ENCODE measurements at places on chromosomes 6 and 20. TPM values are rescaled to one million over a fixed set of nuclear protein-coding genes. Genes with fewer than 3 reads are reported as not detected.

GRCh38 chr6:27757307-27757706, 154.9 kb downstream of the OR2B2 start:
- DNase-seq, result peak; percentile 85

DNA sequence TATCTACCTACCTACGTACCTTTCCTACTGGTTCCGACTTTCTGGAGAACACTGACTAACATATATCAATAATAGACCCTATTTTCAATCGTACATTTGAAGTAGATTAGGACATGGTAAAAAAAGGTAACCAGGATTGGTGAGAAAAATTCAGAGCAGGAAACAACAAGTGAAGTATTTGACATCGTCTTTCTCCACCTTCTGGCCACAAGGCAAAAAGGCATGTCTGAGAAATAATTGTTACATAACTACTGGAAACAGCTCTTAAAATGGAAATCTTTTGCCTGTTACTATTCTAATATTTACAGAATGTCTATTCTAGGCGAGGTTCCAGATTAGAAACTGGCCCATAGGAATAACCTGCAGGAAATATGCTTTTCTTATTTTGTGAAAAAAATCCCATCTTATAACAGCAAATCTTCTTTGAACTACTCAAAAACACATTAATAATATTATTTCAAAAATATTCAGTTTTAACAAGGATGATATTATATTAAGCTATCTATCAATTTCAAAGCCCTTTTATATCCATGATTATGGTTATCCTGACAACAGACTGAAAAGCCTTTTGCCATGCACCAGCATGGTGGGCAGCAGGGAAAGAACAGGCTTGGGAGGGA, 80.8 kb downstream of the RCAN2 start:
- peak; percentile 26 for DNase-seq

DNA sequence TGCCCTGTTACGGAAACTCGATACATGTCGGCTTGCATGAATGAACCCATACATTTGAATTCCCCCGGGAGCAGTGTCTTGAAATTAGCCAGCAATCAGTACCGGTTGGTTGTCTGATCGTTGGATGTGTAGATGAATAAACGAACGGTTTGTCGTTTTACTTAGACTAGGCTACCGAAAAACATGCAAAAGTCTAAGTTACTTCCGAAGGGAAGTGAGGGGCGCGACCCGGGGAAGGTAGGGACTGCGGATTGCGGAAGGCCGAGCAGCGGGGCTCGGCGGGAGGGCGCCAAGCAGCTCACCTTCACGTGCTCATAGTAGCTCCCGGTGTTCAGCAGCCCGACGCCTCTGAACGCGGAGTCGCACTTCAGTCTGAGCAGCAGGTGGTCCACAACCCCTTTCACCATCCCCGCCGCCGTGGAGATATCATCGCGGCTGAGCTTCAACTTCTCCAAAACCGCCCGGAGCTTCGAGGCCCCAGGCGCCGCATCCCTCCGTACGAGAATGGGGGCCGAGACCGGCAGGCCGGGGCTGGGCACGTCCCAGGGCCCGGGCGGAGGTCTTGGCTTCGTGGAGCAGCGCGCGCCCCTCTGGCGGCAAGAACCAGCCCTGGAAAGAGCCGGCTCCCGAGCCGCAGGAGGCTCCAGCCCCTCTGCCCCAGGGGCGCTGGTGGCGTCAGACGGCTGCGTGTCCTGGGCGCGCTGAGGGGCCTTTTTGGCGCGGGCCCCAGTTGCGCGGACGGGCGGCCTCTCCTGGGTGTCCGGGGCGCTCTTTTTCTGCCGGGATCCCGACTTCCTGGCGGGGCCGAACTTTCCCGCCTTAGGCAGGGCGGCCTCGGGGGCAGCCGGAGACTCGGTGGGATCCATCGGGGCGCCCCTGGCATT, 632 bp downstream of the CGAS start:
- DNase-seq, result peak; percentile 46

DNA sequence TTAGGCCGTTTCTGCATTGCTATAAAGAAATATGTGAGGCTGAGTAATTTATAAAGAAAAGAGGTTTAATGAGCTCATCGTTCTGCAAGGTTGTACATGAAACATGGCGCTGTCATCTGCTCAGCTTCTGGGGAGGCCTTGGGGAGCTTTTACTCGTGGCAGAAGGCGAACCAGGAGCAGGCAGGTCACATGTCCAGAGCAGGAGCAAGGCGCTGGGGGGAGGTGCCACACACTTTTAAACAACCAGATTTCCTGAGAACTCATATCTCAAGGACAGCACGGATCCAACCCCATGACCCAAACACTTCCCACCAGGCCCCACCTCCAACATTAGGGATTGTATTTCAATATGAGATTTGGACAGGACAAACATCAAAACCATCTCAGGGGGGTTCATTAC, 6.4 kb upstream of the SLC13A3 start:
- DNase-seq, result no peak

DNA sequence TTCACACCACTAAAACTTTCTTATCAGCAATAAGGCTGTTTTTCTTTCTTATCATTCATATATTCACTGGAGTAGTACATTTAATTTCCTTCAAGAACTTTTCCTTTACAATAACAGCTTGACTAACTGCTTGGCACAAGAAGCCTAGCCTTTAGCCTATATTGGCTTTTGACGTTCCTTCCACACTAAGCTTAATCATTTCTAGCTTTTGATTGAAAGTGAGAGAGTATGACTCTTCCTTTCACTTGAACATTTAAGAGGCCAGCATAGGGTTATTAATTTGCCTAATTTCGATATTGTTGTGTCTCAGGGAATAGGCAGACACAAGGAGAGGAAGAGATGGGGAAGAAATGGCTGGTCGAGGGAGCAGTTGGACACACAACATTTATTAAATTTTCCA, 23.6 kb downstream of the THEMIS start:
- DNase-seq, result no peak

- peak; percentile 95 for DNase-seq
These were observed 927 bp downstream of the ASXL1 start for GRCh38 chr20:32358883-32359632.

GRCh38 chr20:51934301-51935002, 132.1 kb upstream of the SALL4 start:
- DNase-seq, result no peak

DNA sequence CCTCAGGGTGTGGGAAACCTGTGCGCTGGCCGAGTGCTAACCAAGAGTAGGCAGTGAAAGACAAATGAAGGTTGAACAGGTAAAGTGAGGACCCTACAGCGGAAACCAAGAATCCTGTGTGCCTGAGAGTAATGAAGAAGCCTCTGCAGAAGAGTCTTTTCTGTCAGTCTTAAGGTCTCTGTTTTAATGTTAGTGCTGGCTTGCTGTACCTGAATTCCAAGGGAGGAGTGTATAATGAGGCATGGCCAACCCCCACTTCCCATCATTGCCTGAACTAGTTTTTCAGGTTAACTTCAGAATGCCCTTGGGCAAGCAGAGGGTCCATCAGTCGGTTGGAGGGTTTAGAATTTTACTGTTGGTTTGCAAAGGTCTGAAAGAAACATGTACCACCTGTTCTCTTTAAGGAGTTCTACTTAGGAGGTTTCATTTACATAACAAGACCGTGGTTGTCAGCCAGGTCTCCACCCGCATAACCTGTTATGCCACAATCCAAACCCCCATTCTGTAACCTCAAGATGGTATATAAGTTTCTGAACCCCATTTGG, 589 bp upstream of the PDCD2 start:
- peak; percentile 43 for DNase-seq

- DNase-seq, result no peak
These were observed 195.7 kb downstream of the CENPW start for GRCh38 chr6:126535595-126535994.

DNA sequence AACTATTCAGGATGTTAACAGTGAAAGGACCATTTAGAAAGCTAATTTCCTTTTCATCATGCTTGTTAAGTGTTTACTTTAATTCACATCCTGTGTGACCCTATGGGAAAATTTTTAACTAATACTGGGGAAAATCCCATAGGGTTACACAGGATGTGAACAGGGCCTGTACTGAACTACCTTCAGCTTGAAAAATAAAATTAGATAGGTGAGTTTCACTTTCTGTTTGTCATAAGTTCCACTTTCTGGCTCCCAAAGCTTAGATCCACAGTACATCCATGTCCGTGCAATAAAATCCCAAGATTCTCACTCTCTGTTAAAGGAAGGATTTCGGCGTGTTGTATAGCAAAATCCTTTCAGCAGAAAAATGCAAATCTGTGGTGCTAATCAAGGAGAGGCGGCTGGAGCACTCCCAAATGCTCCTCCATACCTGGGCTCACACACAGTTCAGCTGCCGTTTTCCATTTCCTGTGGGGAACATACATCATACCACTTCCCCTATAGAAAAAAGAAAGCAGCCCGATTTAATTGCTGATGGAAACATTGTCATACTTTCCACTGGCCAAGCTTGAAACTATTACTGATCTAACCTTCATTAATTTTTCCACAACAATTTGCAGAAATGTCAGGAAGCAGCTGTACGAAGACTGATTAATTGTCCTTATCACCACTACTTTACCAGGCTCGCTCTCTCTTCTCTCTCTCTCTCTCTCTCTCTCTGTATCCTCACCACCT, 125.2 kb downstream of the HIVEP2 start:
- DNase-seq, result no peak

- DNase-seq, result no peak
These were observed 110.7 kb downstream of the TFAP2B start for GRCh38 chr6:50929323-50929722.

DNA sequence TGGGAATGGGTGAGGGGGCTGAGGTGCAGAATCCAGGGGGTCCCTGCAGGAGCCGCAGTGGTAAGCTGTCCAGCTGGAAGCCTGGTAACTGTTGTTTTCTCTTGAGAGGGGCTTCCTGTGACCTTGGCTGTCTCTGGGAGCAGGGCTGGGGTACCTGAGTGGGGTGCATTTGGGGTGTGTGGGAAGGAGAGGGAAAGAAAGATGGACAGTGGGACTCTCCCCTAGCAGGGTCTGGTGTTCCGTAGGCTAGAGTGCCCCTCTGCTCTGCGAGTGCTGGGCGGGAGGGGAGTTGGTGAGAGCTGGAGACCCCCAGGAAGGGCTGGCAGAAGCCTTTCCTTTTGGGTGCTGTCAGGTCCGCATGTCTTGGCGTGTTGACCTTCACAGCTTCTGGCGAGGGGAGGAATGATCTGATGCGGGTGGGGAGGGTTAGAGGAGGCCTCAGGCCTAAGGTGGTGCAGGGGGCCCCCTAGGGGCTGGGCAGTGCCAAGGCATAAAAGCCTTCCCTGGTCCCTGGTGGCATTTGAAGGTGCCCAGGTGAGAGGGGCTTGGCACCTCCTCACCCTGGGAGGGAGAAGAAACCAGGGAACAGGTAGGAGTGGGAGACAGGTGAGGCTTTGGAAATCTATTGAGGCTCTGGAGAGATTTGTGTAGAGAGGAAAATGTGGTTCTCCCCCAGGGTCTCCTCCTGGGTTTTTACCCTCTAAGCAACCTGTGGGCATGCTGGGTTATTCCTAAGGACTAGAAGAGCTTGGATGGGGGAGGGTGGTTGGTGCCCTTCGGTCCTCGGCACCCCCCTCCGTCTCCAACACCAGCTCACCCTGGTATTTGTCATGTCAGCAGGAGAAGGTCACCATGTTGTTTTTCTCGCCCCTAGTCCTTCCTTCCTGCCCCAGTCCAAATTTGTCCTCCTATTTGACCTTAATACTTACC, 3.3 kb downstream of the VEGFA start:
- DNase-seq, result peak; percentile 90

- peak; percentile 30 for DNase-seq
These were observed 73.6 kb upstream of the BHLHE23 start for GRCh38 chr20:63080411-63080810.

GRCh38 chr20:4171538-4172116, 156.3 kb upstream of the RNF24 start:
- peak; percentile 77 for DNase-seq

DNA sequence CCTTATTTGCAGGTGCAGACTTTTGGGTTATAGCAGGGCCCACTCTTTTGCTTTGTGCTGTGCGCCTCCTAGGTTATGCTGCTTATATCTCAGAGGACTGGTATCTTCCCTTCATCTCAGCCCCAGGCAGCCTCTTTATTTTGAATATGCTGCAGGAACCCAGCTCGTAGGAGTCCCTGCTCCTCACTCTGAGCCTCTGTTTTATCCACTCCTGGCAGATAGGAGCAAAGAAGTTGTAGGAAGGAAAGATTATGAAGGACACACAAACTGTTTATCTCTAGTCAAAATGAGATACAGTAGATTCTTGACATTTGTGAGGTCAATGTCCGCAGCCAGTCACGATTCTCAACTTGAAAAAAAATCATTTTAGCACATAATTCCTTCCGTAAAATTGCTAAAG, 15.6 kb downstream of the L3MBTL3 start:
- DNase-seq, result no peak

DNA sequence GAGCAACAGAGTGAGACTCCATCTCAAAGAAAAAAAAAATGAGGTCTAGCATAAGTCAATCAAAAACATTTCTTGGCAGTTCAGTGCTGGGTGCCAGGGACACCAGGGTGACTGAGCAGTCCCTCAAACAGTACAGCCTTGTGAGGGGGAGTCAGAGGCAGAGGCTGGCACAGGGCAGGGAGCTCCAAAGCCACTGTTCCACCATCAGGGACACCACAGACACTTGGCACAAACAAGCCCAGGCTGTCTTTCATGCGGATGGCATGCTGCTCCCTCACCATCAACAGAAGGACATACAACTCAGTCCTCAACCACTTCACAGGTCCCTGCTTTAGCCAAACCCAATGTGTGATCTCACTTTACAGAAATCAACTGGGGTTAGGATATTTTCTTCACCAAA, 36.0 kb upstream of the GRM4 start:
- DNase-seq, result peak; percentile 13

ANKRD6 gene
- 10.5 TPM for total RNA-seq

CPXM1 gene
- total RNA-seq, result 105 TPM

GPSM3 gene
- 21.2 TPM for total RNA-seq

PSMB1 gene
- 437 TPM for total RNA-seq

SLC17A3 gene
- total RNA-seq, result not detected

STMND1 gene
- total RNA-seq, result not detected

TFAP2D gene
- not detected for total RNA-seq

ZC3H12D gene
- 0.18 TPM for total RNA-seq
